ENCODE measurements at places on chromosomes 5 and 9.

DNA sequence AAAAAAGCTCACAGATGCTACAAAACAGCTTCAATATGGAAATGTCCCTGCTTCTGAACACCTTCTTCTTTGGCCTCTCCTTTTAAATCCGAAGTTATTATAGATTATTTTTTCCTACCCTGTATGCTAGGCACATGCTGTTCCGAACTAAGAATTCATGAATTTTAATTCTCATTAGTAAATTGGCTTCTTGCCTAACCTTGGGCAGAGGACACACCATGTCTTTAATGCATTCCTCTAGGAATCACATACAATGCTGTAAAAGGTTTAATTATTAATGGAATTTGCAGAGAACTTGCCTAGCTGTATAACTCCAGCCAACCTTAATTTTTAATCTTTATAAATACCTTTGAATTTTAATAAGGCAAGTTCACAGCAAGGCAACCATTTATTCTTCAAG lies 234.4 kb downstream of the NTRK2 start:
- DNase-seq = no peak

- no peak for DNase-seq
These were observed 49.2 kb upstream of the TNC start for GRCh38 chr9:115167175-115167574.

DNA sequence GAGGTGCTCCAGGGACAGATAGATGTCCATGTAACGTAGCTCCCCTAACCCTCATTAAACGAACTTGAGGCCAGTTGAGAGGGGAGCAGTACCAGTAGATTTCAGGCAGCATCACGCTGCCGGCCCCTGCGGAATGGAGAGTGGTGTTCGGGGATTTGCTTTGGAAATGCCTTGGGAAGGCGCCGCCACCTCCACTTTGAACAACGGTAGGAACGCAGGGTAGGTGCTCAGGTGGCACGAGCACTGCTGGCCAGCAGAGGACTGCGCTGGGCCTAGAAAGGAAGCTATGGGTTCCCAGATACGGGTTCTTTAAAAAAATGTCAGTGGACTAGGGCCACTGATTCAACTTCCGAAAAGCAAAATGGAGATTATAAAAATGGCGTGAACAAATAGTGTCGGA lies 271.8 kb downstream of the FANCC start:
- no peak for DNase-seq

DNA sequence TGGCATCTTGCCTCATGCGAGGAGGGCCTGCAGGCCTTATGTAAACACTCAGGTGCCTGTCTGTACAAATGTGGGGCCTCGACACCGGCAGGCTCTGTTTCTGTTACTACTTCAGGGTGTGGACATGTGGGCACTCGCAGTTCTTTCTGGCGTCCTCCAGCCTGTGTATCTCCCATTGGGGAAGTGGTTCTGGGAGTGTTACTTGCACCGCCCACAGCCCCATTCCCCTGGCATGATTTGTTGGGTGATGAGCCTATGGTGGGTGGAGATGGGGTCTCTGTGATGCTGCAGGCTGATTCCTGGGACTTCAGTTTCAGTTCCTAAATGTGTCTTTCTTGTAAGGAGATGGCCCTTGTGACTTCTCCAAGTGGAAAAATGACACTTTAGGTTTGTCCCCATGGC lies 82.1 kb upstream of the PITX1 start:
- no peak for DNase-seq

GRCh38 chr9:131651160-131651559 lies 88.7 kb downstream of the RAPGEF1 start:
- no peak for DNase-seq

GRCh38 chr9:111992523-111992922 lies 95.9 kb downstream of the UGCG start:
- no peak for DNase-seq

GRCh38 chr9:79578891-79579290 lies 7.1 kb downstream of the TLE4 start:
- DNase-seq = no peak

GRCh38 chr5:156835905-156836304 lies 14.2 kb upstream of the PPP1R2B start:
- no peak for DNase-seq

DNA sequence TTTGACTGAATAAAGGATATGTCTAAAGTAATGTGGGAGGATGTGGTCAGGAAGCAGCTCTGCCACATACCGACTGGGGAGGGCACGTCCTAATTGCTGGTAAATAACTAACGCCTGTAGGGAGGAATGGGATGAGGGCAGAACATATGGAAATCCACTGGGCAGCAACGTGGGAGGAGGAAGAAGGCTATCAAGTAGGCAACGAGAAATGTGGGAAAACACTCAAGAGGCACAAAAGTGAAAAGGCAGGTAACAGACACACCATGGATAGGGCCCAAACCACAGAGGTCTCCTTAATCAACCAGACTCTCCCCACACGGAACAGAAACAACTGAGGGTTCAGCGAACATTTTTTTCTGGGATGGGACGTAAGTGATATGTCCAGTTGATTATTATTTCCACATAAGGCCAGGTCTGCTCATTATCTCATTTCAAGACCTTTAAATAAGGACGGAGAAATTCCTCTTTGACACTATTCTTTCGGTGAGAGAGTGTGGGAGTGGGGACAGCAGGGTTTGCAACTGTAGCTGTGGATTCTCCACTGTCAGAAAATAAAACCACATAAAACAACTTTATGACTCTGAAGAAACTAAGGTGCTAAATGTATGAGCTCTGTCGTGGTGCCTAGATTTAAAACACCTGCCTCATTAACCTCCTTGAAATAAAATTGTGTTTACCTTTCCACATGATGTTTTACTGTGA lies 17.0 kb downstream of the IARS1 start:
- DNase-seq = no peak

DNA sequence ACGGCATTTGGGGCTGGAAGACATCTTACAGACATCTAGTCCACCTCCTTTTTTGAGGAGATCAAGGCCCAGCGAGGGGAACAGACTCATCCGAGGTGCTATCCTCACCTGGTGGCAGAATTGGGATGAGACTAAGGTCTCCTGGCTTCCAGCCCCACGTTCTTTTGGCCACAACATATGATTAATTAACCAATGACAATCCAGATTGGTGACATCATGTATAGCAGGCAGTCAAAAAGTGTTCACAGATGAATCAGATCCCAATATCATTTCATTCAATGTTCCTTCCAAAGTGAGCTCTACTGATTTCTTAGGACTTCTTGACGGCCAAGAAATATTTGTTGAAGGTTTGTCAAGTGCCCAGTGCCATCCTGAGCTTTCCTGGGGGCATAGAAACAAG lies 3.9 kb downstream of the CFAP77 start:
- DNase-seq = no peak

DNA sequence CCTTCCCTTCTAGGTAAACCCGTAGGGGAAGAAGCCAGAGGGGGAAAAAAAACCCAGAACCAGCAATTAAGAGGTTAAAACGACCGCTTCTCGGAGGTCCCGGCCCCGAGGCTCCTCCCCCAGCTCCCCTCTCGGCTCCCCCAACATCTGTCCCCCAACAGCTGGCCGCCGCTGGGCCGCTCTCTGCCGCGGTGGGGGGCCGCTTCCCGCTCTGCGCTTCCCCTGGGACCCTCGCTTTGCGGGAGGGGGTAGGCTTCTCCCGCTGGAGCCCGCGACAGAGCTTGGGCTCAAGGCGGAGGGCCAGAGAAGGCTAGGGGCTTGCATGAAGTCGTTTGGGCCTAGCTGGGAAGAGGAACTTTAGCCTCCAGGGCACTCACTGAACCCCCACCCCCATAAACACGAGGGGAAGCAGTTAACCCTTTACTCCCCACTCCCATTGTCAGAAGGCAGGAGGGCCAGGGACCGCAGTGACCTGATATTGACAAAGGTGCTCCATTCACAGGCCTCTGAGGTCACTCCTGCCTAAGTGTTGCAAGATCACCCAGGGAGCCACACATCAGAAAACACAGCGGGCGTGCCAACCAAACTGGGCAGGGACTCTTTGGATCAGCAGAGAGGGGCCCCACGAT lies 7.5 kb downstream of the LHX6 start:
- no peak for DNase-seq

GRCh38 chr5:30997681-30998080 lies 195.8 kb upstream of the CDH6 start:
- no peak for DNase-seq

DNA sequence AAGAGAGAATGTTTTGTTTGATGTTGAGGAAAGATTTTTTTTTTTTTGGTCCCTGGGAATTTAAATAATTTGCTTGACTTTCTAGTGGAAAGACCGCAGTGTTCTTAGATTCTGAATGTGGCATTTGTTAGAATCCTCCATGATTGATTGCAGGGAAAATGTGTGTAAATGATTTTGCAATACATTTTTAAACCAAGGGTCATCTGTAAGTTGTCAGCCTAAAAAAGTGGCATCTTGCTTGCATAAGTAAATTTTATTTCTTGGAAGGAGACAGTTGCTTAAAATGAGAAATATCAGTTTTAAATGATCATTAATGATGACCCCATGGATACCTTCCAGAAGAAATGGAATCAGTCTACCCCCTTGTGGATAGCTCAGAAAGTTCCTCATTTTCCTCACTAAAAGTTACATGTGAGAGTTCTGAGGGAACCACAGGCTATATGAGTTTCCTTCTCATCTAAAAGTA lies 105.1 kb upstream of the SLC25A48 start:
- no peak for DNase-seq

DNA sequence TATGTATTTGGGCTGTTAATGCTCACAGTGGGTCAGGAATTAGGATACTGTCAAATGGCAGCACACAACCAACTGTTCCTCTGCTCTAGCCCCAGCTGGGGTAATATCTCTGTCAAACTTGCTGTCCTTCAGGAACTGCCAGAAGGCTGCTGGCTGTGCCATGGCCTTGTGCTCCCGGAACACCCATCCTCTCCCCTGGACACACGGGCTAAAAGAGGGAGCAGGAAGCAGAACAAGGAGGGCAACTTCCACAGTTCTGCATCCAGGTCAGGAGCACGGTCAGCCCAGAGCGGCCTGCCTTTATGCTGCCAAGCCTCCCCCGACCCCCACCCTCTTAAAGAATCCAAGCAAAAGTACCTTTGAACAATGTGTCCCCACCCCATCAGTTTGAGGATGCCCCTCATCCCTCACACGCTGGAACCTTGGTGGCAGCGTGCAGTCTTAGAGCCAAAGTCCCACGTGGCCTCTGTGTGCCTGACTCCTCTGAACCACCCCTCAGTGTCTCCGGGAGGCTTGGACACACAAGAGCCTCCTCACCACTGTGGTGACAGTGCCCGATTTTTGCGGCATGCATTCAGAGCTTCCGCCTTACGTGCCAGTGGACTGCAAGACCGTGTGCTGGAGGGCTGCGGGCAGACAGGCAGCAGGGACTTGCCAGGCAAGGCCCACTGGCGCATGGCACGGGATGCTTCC lies 60.8 kb downstream of the PSMB7 start:
- DNase-seq = no peak

DNA sequence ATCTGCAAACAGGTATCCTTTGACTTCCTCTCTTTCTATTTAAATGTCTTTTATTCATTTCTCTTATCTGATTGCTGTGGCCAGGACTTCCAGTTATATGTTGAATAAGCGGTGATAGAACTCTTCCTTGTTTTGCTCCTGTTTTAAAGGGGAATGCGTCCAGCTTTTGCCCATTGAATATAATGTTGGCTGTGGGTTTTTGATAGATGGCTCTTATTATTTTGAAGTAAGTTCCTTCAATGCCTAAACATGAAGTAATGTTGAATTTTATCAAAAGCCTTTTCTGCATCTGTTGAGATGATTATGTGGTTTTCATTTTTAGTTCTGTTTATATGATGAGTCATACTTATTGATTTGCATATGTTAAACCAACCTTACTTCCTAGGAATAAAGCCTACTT lies 300.5 kb upstream of the CTNND2 start:
- DNase-seq = no peak

- no peak for DNase-seq
These were observed 238.2 kb upstream of the DMAC1 start for GRCh38 chr9:8037745-8038144.

DNA sequence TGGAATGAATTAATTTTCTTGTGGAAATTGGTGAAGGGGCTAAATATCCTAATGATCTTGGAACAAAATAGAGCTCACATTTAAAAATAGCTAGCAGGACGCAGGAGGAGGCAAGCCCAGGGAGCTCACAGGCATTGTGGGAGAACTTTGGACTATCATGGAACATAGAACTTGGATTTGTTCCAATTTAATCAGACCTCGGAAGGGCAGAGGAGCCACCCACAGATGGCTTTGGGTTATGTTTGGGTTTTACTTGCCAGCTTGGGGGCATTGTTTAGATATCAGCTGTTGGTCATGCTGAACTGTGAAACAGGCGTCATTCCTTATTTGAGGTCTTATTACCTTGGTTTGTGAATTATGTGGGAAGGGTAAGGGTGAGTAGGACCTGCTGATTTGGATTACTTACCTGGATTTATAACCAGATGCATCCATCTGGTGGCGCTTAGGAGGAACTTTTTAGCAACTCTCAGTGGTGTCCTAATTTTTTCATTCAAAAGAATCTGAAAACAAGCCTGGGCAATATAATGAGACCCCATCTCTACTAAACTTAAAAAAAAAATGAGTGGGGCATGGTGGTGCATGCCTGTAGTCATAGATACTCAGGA lies 14.1 kb upstream of the PTGR1 start:
- DNase-seq = no peak

DNA sequence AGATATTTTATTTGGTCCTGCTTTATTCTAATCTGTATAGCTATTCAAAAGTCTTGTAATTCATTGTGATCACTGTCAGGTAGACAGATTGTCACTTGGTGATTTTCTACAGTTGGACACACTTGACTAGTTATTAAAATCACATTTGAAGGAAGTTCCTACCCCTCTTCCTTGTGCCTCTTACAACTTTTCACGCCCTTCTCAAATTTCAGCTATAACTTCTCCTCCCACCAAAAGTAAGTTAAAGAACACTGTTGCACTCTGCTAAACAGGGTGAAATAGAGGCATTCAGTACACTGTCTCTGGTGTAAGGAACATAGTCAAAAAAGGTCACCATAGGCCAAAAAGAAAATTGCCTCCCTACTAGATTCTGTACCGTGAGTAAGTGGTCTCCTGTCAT lies 142.1 kb upstream of the POU5F2 start:
- no peak for DNase-seq

- DNase-seq = no peak
These were observed 7.4 kb downstream of the CEMIP2 start for GRCh38 chr9:71760901-71761300.

DNA sequence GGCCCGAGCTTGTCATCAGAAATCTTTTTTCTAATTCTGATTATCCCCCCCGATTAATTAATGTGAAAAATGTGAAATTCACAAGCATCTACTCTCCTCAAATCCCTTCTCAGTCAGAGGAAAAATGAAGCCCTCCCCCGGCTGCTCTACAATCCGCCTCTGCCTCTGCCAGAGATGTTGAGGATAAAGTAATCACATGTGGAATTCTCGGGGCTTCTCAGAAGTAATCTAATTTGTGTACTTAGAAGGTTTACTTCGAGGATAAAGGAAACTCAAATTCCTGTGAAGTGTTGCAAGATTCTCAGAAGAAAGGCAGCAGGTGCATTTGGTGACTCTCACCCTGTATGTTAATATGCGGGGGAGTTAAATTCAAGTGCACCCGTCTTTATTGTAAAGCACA lies 726.1 kb upstream of the ADAMTS16 start:
- no peak for DNase-seq

GRCh38 chr9:123544007-123544827 lies 188.2 kb downstream of the CRB2 start:
- DNase-seq = no peak

All from activated CD4-positive, CD25-positive, alpha-beta regulatory T cell (primary cell).